ENCODE measurements at places on chromosomes 1 and 21. TPM values are rescaled to one million over a fixed set of nuclear protein-coding genes. Genes with fewer than 3 reads are reported as not detected.

DNA sequence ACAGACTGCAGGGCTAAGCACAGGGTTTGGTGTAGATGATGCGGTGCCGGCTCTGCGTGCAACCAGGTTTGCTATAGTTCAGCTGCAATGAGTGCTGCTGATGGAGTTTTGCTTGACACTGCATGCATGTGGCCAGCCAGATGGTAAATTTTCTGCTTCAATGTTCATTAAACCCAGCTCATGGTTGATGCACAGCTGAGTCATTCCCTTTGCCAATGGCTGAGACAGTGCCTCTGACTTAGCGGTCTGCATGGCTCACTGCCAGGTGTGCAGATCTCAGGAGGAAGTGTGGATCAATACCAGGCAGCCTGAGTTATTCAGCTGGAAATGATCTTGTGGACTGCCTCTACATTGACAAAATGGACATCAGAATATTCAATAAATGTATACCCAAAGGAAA, 172.7 kb upstream of the ZP4 start:
- peak; percentile 36 for DNase-seq

DNA sequence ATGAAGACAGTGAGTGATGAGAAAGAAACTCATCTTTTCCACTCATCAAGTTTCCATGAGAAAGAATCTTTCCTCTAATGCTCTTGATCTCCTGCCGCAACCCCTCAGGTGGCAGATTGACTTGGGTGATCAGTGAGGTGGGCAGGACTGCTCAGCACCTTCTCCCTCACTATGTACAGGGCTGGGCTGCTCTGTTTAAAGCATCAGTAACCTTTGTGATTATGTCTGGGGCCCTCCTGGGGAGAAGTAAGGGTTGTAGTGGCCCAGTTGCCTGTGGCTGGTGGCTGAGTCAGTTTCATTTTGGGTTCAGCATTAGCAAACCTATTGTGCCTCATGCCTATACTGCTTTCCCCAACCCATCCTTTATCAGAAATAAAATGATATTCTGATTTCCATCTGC, 366.0 kb downstream of the TTLL7 start:
- DNase-seq: no peak

DNA sequence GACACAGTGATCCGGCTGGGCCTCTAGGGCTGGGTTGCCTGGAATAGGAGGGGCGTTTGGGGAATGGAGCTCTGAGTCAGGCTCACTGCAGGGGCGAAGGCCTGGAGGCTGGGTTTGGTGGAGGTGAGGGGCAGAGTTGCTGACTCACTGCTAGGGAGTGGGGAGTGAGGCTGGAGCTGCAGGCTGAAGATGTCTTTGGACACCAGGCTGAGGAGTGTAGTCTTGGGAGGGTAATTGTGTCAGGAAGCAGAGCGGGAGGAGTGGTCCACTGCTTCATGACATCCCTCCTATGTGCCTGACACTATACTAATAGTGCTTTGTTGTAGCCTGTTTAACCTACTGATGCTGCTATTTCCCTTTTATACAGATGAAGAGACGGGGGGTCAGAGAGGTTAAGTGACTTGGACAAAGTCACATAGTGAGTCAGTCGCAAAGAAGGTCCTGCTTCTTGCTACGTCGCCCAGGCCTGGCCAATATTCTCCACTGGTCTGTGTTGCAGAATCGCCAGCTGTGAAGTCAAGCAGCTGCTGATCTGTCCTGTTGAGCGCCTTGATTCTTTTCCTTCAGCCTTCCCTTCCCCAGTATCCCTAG, 13.6 kb downstream of the ACTL8 start:
- DNase-seq: peak; percentile 78

- DNase-seq: no peak
These were observed 59.5 kb downstream of the NTMT2 start for GRCh38 chr1:170205301-170205700.

DNA sequence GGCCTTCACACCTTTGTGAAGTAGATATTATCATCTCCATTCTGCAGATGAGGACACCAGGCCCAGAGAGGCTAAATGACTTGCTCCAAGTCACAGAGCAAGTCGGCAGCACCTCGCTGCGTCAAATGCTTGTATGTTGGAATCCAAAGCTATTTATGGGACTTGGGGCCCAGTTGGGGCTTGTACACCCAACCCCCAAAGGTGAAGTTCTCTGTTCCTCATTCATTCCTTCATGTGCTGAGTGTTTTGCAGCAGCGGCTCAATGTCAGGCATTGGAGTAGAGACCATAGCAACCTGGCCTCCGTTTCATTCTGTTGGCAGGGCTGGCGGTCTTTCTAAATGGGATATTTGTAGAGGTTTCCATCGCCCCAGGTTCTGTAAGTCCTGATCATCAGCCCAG, 113.4 kb upstream of the SLC25A33 start:
- no peak for DNase-seq

- no peak for DNase-seq
These were observed 276.0 kb upstream of the PLD5 start for GRCh38 chr1:242800521-242800920.

S100A12 gene
- not detected for polyA plus RNA-seq

SLAMF9 gene
- polyA plus RNA-seq: not detected

GRCh38 chr1:203308328-203308922, 3.1 kb downstream of the BTG2 start:
- DNase-seq: no peak

NCAM2 gene
- polyA plus RNA-seq: 4.1 TPM

DNA sequence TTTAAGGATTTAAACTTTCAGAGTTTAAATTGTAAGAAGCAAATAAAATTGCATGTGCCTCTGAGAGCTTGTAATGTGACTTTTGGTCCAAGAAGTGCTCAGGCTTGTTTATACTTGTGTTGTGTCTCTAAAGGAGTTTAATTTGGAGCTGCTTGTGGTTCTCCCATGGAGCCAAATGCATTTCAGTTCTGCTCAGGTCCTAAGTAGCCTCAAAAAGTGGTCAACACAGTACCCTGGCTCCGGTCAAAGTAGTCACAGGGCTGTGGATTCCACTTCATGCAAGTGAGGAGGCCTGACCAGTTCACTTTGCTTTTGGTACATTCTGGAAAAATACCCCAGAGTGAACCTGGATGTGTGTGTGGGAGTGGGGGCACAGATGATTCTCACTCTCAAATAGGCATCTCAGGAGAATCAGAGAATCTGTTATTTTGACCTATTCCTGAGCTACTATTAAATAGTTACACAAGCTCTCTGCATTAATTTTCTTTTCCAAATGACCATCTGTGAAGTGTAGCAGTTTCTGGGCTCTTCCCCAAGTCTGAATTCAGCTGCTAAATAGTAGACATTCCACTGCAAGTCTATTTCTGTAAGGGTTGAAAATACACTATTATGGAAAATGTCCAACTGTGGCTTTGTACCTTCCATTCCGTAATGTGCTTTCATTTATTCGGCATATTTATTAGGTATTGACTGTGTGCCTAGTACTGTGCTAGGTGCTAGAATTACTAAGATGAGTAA, 31.7 kb upstream of the AGO1 start:
- peak; percentile 75 for DNase-seq

DNA sequence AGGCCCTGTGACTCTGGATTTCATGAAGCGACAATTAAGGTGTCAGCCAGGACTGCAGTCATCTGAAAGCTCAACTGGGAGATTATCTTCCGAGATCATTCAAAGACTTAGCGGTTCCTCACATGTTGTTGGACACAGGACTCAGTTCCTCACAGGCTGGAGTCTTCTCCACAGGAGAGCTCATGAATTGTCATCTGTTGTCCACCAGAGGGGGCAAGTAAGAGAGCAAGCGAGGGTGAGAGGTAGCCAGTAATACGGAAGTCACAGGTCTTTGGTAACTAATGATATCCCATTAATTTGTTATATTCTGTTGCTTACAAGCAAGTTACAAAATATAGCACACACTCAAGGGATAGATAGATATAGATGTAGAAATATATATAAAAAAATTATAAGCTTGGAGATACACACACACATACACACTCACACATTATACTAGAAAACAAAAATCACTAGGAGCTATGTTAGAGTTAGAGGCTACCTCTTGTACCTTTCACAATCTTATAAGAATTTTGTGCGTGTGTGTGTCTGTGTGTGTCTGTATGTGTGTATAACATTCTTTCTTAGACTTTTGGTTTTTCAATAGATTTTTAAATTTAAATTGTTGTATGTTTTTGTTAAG, 1695.3 kb downstream of the BRINP3 start:
- DNase-seq: peak; percentile 56

GRCh38 chr1:8679395-8679800, 138.0 kb downstream of the RERE start:
- DNase-seq: peak; percentile 57

MOB3C gene
- 6.6 TPM for polyA plus RNA-seq

GRCh38 chr21:19490481-19490880, 1086.9 kb upstream of the TMPRSS15 start:
- DNase-seq: no peak

GRCh38 chr21:46243325-46243724, 14.8 kb upstream of the LSS start:
- DNase-seq: no peak

DNA sequence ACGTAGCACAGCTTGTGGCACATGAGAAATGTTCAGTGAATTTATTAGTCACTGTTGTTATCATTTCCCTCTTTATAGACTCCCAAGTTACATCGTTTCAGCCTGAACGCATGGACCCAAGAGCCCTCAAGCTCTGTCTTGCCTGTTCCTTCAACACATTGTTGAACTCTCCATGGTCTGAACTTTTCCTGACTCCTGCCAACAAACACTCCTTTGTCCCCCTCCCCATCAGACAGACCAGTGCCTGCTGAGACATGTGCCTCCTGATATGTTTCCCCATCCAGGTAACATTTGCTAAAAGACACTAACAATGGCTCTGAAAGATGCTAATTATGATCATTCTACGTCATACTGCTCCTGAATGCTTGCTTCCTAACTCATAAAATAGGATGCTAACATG, 108.7 kb upstream of the NFIA start:
- DNase-seq: no peak

- no peak for DNase-seq
These were observed 26.3 kb downstream of the GADD45A start for GRCh38 chr1:67711158-67711854.

TMEM52 gene
- polyA plus RNA-seq: 0.42 TPM

PROK1 gene
- polyA plus RNA-seq: not detected

KCNA2 gene
- not detected for polyA plus RNA-seq

Measured in fibroblast of lung (primary cell).